ENCODE measurements at places on chromosomes 11 and 22. TPM values are rescaled to one million over a fixed set of nuclear protein-coding genes. Genes with fewer than 3 reads are reported as not detected.

The NUDT22 gene
- total RNA-seq, result 152 TPM

The TXNRD2 gene
- 42.5 TPM for total RNA-seq

GRCh38 chr11:38498721-38499120 is 1900.7 kb upstream of the RAG2 start:
- DNase-seq, result no peak

DNA sequence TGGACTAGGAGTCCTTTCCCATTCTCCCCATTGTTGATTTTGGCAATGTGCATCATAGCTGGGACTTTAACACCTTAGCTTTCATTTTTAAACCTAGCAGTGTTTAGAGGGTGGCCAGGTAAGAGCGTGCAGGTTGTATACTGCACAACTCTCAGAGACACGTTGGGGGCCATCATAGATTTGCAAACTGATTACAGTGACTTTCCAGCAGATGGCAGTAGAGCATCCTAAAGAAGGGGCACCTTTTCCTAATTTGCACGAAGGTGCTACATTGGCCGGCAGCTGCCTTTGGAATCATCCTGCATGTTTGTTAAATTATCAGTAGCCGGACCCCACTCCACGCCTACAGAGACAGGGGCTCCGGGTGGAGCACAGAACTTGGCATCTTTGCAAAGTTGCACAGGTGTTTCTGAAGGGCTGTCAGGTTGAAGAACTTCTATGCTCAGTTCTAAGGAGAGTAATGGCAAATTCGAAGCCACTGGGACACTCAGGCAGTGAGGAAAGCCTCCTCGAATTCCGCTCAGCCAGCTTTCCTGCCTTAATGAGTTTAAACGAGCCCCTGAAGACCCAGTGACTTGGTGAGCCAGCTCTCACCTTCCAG is 7.7 kb downstream of the LHFPL7 start:
- no peak for DNase-seq

- no peak for DNase-seq
These were observed 1.4 kb downstream of the NEFH start for GRCh38 chr22:29481265-29482000.

DNA sequence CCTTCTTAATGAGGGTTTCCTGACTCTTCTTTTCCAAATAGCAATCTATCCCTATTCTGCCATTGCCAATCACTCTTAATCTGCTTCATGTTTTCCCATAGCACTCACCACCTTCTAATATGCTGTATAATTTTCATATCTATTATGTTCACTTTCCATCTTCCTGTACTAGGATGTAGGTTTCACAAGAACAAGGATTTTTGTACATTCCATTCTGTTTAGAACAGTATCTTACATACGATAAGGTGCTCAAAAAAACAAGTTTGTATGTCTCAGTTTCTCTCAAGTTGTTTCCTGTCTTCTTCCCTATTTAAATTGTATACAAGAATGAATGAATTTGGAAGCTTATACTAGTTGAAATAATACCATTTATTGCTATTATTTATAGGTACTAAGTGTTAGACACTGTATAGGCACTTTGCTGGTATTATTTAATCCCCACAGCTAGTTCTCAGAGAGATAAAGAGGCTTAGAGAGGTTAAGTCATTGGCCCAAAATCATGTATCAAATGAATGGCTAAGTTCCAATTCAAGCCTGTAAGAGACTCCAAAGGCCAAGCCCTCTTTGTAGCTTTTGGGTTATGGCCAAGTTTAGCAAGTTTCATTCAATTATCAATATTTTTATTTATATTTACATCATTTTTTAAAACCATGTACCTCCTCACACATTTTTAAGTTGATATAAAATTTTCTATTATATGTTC is 134.7 kb downstream of the PAX6 start:
- no peak for DNase-seq

- DNase-seq, result no peak
These were observed 61.0 kb downstream of the NCAM1 start for GRCh38 chr11:113022262-113022661.

DNA sequence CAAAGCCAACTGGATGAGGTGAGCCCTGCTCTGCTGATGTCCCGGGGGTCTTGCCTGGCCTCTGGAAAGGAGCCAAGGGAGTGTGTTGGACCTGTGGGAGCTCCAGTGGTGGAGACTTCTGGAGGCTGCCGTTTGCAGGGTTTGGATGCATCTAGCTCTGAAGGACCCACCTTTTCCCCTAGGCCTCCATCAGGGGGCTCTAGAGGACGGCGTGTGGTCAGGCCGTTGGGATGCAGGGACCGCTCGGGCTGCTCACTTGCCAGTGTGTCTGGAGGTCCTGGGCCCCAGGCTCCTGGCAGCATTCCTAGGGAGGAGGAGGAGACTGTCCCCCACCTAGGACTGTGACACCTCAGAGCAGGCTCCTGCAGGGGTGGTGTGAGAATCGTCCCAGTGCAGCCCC is 58.3 kb downstream of the PRDM11 start:
- DNase-seq, result no peak

The MFRP gene
- total RNA-seq, result not detected

GRCh38 chr11:102138670-102139069 is 28.4 kb downstream of the YAP1 start:
- DNase-seq, result no peak

GRCh38 chr22:32660292-32660691 is 141.2 kb upstream of the TIMP3 start:
- DNase-seq, result peak; percentile 62

The CLTCL1 gene
- total RNA-seq, result 7.3 TPM

- DNase-seq, result no peak
These were observed 14.7 kb downstream of the CADM1 start for GRCh38 chr11:115489466-115489865.

The SUSD2 gene
- 0.05 TPM for total RNA-seq

- DNase-seq, result peak; percentile 5
These were observed 345.4 kb upstream of the KIRREL3 start for GRCh38 chr11:127345819-127346459.

GRCh38 chr22:44439356-44440223 is 58.4 kb downstream of the RTL6 start:
- no peak for DNase-seq

GRCh38 chr22:45007391-45008185 is 2.2 kb downstream of the PHF21B start:
- no peak for DNase-seq

GRCh38 chr11:124900464-124900863 is 2.8 kb upstream of the ROBO4 start:
- peak; percentile 76 for DNase-seq

GRCh38 chr22:25961699-25962098 is 207.6 kb upstream of the SEZ6L start:
- no peak for DNase-seq

The CHRM1 gene
- total RNA-seq, result not detected

DNA sequence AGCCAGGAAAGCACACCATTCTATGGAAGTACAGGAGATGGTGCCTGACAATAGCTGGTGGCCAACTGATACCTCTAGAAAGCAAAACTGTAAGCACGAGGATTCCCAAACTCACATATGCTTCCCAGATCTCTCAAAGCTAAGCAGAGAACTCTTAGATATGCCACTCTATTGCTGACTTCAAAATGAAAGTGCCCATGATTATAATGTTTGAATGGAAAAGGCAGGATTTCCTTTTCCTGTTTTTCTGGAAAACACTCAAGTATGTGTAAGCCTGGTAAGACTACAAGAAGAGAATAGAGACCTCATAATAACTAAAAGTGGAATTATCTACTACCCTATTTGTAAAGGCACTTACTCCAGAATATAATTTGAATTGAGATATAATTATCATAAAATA is 2.6 kb upstream of the CARD18 start:
- DNase-seq, result no peak

DNA sequence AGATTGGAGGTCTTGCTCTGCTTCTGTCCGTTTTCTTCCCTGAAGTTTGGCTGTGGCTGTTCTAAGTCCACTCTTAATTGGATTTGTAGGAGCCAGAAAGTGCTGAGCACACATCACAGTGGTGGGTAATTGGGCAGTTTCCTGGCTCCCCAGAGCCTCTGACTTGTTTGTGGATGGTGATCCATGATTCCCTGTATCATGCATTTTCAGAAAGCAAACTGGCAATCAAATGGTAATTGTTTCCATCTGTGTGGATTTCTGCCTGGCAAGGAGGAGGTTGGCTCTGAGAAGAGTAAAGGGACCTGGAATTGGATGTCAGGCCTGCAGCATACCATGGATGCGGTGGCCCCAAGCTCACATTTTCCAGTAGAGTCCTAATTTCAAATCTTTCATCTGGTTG is 49.5 kb downstream of the PPFIBP2 start:
- DNase-seq, result no peak

GRCh38 chr22:50432131-50432876 is 42.5 kb downstream of the SBF1 start:
- no peak for DNase-seq

GRCh38 chr11:130765406-130765805 is 150.9 kb downstream of the SNX19 start:
- DNase-seq, result no peak

- DNase-seq, result no peak
These were observed 12.5 kb downstream of the PATZ1 start for GRCh38 chr22:31333641-31334040.

GRCh38 chr11:79610678-79611077 is 169.8 kb upstream of the TENM4 start:
- no peak for DNase-seq

DNA sequence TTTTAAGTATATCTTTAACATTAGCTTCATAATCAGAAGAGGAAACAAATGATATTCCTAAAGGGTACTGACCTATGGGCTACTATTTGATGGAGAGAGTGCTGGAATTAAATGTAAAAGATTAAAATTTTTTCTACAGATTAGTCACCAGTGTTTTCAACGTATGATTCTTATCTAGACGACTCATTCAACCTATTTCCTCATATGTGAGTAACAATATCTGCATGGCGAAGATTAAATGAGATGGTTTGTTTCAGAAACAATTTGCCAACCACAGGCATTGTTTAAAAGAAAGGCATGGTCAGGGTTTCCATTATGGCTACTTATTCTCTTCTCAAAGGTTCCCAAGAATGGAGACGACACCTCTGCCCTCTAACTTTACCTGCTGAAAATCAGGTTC is 20.4 kb downstream of the OR56B4 start:
- DNase-seq, result no peak

DNA sequence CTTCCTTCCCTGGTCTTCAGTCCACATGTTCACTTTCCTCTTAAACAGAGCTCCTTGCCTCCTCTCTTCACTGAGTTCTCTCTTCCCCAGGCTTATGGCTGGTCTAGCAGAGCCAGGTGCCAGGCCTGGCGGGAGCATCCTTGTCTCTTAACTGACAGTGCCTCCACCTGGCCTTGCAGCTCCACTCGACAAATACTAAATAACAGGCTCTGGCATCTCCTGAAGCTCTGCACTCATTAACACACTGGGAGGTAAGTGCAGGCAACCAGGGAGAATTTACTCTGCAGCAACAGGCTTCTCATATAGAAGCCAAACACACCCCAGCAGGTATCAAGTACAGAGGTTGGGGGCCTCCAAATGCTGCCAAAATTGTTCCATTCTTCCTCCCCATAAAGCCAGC is 438.1 kb downstream of the SOX6 start:
- no peak for DNase-seq

GRCh38 chr11:95585752-95586077 is 203.9 kb downstream of the FAM76B start:
- DNase-seq, result no peak

GRCh38 chr11:127670374-127671119 is 670.0 kb upstream of the KIRREL3 start:
- no peak for DNase-seq

The AIFM3 gene
- total RNA-seq, result not detected

- no peak for DNase-seq
These were observed 77.9 kb downstream of the ST3GAL4 start for GRCh38 chr11:126433244-126433846.

Measured in SJSA1 (cell line).